ENCODE measurements at places on chromosomes 16 and 17.
A peak's percentile ranks its signal among the peaks of the same experiment; 100 is the strongest.

DNA sequence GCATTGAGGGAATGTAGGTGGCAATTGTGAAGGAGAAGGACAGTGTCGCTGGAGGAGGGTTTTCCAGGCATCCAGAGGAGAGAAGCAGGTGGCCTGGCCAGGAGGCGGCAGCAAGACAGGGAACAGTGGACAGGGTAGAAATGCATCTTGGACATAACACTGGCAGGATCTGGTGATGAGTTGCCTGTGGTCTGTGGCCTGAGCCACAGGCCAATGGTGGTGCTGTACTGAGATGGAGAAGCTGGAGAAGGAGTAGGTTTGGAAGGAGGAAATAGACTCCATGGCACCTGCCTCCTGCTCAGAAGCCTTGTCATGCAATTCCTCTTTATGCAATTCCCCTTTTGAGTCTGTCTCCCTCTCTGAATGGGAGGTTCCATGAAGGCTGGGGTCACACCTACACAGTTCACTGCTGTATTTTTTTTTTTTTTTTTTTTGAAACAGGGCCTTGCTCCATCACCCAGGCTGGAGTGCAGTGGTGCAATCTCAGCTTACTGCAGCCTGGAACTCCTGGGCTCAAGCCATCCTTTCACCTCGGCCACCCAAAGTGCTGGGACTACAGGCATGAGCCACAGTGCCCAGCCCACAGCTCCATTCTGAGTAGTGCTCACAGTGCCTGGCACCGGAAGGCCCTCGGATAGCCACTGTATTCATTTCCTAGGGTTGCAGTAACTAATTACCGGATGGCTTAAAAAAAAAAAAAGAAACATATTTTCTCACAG, 13.5 kb upstream of the CACNG4 start:
- DNase-seq: no peak

DNA sequence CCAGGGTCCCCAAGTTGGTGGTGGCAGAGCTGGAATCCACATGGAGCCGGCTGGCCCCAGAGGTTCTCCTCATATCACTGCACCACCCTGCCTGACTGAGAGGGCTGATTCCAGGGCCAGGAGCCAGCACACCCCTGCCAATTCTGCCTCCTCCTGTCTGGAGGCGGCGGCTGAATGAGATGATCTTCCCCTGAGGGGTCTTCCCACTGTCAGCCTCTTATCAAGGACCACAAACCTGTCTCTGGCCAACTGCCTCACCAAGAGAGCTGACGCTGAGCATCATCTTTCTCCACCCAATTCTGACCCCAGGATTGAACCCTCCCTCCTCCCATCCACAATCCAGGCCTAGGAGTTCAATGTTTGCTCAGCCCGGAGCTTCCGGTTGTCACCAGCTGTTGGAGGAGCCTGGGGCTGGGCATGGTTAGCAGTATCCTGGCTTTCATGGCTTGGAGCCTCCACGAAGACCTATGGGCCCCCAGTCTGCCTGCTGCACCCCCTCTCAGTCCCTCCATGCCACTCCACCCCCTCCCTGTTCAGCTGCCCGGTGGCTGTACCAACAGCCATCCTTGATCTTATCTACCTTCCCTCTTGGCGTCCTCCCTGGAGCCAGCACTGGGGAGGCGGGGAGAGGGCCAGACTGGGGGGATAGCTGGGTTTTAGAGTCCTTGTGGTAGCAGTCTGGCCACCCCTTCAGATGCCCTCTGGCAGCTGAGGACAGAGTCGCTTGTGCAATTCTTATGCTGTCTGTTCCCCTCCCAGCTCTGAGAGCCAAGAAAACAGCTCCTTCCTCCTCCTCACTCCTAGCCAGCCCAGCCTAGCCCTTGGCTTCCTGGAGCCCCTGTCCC, 25.6 kb downstream of the ABCC3 start:
- no peak for DNase-seq

DNA sequence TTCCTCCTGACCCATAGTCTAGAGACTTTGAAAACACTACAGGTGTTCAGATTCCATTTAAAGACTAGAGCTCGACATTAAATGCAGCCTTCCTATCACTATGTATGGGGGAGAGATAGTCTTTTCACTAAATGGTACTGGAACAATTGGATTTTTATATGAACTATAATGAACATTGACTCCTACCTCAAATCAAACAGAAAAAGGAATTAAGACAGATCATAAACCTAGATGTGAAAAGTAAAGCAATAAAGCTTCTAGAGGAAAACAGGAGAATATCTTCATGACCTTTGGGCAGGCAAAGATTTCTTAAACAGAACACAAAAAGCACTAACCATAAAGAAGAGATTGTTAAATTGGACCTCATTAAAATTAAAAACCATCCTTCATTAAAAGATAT, 18.8 kb upstream of the NOS2 start:
- no peak for DNase-seq

- no peak for DNase-seq
These were observed 131.9 kb upstream of the XYLT1 start for GRCh38 chr16:17602678-17603077.

DNA sequence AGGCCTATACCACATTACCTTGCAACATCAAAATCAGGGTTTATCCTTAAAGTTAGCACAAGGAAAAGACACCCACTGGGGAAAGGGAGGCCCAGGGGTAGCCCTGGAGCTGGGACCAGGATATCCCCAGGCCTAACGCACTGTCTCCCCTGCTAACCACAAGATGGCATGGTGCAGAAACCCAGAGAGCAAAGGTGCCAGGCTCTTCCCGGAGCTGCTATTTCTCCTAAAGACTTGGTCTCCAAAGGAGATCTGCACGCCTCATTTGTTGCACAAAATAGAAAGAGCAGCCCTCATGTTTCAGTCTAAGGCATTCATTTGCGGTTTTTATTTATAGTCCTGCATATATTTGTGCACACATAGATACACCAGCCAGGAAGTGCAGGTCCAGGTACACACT, 408.6 kb downstream of the SOX9 start:
- no peak for DNase-seq

GRCh38 chr17:43620581-43620980, 41.1 kb downstream of the MEOX1 start:
- no peak for DNase-seq

DNA sequence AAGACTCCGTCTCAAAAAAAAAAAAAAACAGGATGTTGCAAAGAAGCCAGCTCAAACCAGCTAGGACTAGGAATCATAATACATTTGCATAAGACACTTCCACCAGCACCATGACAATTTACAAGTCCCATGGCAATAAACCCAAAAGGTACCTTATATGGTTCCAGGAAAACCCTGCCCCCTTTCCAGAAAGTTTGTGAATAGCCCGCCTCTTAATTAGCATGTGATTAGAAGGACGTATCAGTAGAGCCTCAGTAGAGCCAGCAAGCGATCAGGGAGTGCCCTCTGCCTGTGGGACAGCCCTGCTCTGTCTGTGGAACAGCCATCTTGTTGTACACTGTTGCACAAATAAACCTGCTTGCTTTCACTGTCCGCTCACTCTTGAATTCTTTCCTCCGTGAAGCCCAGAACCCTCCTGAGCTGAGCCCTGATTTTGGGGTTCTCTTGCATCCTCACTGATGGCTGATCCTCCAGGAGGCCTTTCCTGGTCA, 14.0 kb downstream of the NUPR1 start:
- DNase-seq: no peak

GRCh38 chr16:81172769-81173658, 65.5 kb upstream of the BCO1 start:
- DNase-seq: no peak

DNA sequence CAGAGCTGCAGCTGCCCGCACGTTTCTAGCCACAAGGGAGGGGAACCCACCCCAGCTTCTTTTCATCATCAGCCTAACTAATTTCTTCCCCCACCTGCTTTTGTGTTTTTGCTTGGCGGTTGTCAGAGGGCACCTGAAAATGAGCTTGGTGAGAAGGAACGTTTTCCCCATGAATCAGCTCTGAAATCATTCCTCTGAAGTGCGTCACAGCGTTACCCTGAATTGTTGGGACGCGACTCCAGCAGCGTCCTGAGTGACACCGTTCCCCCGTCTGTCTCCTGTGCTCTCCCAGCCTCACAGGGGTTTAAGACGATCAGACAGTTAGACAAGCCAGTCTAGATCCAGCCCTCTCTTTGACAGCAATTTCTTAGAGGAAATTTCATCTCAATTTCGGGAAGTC, 722.9 kb upstream of the EEF2KMT start:
- DNase-seq: no peak

DNA sequence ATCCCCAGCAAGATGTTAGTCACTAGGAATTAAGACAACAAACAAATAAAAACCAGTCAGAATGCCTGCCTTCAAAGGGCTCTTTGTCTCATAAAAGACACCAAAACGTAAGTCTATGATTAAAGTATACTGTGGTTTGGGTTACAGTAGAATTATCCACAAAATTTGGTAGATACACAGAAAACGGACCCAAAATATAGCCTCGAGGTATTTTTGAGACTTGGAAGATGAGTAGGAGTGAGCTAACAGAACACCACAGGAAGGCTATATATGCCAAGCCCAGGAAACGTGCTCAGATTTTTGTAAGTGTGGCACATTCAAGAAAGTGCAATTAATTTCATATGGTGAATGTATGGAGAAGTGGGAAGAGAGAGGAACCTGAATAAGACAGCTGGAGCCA, 831.4 kb downstream of the CDH11 start:
- no peak for DNase-seq

DNA sequence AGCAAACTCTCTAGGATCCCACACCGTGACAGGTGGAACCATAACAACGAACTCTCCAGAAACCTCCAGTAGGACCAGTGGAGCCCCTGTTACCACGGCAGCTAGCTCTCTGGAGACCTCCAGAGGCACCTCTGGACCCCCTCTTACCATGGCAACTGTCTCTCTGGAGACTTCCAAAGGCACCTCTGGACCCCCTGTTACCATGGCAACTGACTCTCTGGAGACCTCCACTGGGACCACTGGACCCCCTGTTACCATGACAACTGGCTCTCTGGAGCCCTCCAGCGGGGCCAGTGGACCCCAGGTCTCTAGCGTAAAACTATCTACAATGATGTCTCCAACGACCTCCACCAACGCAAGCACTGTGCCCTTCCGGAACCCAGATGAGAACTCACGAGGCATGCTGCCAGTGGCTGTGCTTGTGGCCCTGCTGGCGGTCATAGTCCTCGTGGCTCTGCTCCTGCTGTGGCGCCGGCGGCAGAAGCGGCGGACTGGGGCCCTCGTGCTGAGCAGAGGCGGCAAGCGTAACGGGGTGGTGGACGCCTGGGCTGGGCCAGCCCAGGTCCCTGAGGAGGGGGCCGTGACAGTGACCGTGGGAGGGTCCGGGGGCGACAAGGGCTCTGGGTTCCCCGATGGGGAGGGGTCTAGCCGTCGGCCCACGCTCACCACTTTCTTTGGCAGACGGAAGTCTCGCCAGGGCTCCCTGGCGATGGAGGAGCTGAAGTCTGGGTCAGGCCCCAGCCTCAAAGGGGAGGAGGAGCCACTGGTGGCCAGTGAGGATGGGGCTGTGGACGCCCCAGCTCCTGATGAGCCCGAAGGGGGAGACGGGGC, 1.3 kb downstream of the SPN start:
- peak; percentile 38 for DNase-seq

DNA sequence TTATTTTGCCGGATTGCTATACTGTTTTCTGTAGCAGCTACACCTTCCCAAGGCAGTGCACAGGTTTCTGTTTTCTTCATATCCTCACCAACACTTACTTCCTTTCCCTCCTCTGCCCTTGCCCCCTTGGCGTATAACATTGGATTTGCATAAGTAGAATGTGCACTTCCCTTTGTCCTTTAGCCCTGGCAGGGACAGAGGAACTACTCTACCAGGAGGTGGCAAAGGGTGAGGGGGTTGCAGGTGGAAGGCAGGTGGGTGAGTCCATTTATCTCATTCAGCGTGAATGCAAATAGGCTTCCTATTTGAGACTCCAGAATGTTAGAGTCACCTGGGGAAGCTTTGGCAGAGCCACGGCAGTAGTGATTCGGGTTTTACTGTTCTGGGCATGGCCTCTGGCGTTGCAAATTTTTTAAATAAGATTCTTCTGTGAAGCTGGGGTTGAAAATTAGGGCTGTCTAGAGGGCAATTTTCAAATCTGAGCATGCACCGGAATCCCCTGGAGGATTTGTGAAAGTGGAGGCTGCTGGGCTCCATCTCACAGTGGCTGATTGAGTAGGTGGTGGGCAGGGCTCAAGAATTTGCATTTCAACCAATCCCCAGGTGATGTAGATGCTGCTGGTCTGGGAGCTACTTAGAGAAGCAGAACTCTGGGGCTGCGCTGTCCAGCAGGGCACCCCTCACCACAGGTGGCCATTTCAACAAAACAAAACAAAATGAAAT, 84.7 kb downstream of the PLCG2 start:
- no peak for DNase-seq

GRCh38 chr16:20968765-20969164, 68.2 kb downstream of the LYRM1 start:
- no peak for DNase-seq

DNA sequence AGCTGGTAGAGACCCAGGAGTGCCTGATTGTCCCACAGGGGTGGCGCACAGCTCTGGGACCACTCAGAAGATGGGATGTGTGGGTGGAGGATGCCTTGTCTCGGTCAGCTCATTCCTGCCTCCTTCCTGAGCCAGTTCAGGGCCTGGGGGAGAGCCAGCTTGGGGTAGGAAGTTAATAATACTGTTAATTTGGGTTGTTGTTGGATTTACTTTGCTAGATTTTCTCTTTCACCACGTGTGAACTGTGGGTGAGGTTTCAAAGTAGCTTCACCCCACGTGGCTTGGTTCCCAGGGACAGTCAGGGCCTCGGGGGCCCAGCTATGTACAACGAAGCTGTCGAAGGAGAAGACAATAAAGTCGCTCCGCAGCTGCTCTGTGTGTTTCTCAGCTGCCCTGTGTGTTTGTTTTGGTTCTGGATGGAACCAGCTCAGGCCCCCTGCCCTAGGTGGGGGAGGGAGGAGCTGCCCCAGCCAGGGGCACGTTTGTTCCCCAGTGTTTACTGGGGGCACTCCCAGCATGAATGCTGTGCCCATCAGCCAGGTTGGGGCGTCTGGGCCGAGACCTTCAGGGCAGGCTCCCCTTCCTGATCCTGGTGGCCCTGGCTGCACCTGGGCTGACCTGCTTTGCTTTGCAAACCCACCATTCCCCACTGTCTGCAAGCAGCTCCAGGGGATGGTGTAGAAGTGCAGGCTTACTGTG, 2.3 kb downstream of the NUDT16L1 start:
- DNase-seq: no peak

DNA sequence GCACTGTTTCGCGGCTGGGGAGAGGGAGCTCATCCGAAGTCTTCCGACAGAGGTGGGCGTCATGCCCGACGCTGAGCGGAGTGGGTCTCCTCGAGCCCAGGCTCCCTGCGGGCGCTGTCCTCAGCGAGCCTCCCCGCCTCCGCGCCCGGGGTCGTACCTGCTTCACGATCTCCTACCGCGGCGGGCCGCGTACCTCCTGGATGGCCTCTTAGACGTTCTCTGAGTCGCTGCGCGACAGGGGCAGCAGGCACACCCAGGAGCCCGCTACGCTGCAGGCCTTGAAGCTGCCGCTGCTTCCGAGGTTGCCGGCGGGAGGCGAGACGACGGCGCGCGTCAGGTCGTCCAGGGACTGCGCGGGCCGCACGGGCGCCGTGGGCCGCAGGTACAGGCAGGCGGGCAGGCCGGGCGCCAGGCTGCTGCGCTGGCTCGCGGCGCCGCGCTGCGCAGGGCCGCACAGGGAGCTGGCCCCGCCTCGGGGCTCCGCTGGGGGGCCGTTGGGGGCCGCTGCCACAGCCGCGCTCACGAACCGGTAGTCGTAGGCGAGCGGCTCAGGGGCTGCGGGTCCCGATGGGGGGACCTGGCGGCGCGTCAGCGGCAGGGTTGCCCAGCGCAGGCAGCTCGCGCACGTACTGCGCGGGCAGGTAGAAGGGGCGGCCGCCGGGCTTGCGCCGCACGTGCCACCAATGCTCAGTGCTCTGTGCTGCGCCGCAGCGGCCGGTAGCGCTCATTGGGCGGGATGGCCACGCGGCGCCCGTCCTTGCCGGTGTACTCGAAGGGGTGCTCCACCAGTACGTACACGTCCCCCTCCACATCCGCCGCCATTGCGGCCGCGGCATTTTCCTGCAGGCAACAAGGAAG, 116.4 kb upstream of the SMURF2 start:
- DNase-seq: no peak
